Activated CD4-positive, CD25-positive, alpha-beta regulatory T cell (primary cell): ENCODE measurements at places on chromosomes 11 and 22.

DNA sequence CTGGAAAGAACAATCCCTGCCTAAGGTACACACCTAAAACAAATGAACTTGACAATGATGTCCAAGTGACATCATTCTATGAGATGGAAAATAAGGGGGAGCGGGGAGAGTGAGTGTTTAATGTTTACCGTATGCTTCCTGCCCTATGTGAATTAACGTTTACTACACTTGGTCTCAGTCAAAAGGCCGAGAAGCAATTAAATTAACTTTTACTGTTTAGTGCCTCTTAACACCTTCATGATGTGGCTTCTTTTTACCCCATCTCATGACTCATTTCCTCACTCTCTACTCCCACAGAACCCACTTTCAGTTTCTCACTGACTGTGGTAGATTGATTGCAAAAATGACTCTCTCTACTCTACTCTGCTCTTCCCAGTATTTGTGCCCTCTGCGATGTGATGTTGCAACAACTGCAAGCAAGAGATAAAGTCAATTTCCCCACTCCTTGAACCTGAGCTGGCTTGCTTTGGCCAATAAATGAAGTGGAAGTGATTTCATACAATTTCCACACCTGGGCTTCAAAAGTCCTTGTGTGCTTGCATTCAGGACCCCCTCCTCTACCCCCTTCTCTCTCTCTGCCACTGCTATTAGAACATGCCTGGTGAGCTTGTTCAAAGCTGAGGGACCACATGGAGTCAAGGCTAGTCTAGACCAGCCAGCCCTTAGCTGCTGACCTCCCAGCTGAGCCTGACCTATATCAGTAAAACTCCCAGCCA is 11.6 kb upstream of the ALKBH3 start:
- no peak for DNase-seq

DNA sequence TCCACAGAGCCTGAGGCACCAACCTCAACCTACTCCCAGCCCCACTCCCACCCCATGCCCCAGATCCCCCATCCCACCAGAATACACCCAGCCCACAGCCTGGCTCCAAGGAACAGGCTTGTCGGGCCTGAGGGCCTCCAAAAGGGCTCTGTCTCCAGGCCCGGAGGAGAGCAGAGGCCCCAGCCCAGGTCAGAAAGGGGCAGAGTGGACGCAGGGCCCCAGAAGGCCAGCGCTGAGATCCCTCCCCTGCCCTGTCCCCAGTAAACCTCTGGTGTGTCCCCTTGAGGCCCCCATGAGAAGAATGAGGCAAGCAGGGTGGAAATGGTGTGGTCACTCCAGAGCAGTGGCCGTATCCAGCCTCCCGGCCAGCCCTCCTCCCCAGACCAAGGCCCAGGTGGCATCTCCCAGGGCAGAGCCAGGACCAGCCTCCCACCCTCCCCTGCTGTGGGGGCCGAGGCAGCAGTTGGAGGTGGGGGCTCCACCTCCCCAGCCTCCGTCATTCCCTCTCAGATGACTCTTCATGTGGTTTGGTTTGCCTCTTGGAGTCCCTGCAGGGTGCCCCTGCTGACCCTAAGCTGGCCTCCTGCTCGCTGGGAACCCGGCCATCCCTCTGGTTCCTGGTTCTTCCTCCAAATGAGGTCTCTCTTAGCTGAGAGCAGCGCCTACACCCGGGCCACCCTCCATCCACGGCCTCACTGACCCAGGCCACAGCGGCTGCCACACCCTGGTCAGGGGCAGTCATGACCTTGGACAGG is 195.0 kb downstream of the IGLL1 start:
- no peak for DNase-seq

- DNase-seq: no peak
Observed at GRCh38 chr11:75812542-75813040, 2.4 kb upstream of the UVRAG start.

DNA sequence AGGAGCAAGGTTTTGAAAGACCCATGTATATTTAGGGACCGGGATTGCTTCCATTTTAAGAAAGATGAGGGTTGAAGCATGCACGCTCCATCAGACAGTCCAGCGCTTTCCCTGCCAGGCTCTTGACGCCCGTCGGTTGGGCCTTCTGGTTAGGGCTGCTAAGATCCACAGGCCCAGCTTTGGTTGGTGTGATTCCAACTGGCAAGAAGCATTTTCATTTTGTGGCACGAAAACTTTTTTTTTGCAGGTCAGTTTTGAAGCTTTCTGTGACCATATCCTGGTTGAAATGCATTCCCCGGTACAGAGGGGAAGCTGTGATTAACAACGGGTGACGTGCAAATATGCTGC is 34.3 kb upstream of the MPPED1 start:
- DNase-seq: no peak

DNA sequence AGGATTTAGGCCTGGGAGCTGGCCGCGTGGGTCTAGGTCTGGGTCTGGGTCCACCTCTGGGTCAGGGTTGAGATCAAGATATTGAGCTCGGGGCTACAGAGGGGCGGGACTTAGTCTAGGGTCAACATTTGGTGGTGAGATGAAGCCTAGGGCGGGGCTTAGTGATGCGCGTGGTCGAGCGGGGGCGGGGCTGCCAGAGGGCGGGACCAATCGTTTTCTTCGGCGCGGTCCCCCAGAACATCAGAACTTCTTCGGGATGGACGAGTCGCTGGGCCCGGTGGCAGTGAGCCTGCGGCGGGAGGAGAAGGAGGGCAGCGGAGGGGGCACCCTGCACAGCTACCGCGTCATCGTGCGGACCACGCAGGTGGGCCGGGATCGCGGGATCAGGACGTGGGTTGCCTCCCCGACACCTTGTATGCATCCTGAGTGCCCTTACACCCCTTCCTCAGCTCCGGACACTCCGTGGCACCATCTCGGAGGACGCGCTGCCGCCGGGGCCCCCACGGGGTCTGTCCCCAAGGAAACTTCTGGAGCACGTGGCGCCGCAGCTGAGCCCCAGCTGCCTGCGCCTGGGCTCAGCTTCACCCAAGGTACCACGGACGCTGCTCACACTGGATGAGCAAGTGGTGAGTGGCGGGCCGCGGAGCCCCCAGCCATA is 4.2 kb downstream of the SIPA1 start:
- no peak for DNase-seq

GRCh38 chr11:134072844-134073243 is 4.0 kb downstream of the JAM3 start:
- no peak for DNase-seq

DNA sequence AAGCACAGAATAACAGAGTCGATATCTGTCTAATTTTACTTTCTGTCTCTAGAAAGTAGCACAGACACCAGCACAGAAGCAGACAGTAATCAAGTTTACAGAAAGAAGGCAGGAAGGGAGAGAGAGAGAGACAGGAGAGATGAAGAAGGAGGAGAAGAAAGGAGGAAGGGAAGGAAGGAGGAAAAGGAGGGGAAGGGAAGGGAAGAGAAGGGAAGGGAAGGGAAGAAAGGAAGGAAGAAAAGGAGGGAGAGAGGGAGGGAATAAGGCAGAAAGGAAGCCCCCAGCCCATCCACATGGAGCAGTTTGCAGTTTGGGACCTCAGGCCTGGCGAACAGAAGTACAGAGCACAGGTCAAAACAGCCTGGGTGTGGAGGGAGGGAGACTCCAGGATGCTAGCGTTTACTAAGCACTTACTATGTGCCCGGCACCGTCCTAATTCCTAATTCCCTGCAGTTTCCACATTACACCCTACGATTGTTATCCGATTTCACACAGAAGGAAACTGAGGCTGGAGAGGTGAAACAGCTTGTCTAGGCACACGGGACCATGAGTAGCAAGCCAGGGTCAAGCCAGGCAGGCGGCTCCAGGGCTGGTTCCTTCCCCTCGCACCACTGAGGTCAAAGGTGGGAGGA is 46.0 kb upstream of the WNT7B start:
- DNase-seq: no peak

DNA sequence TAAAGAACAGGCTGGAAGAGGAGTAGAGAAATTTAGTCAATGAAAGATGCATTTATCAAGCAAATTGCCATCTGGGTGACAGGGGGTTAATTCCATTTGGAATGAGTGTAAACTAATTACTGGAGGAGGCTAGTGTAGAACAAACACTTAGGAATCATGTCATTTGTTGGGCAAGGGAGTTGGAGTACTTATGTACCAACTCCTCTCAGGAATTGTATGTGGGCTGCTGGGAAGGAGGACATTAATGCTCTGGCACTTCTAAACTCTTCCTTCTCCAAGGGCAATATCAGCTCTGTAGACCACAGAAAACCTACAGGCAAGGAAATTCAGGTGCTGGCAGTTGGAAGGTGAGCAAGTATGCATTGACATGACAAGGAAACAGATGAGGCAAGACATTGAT is 141.0 kb downstream of the MSANTD4 start:
- no peak for DNase-seq

DNA sequence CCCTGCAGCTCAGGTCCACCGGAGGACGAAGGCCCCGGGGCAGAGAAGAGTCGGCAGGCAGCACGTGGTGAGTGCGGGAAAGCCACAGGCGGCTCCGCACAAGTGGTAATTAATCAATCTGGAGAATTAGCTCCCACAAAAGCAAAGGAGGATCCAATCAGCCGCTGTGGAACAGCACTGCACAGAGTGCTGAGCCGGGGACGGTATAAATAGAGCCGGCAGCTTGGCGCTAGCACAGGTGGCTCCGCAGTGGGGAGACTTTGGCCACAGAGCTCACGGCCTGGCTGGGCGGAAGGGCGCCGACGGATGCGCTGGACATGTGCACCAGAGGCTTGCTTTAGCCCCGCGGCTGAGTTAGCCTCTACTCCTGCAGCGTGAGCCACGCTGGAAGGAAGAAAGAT is 48.9 kb downstream of the IGSF9B start:
- DNase-seq: no peak

- DNase-seq: no peak
Observed at GRCh38 chr22:36003972-36004674, 24.5 kb downstream of the RBFOX2 start.

GRCh38 chr11:135033540-135033939 is 621.5 kb upstream of the B3GAT1 start:
- no peak for DNase-seq

- no peak for DNase-seq
Observed at GRCh38 chr22:25334162-25334490, 114.7 kb downstream of the CRYBB2 start.

GRCh38 chr11:75429902-75430713 is 2.9 kb downstream of the KLHL35 start:
- DNase-seq: no peak

- DNase-seq: no peak
Observed at GRCh38 chr11:63274776-63275175, 31.4 kb upstream of the SLC22A25 start.

DNA sequence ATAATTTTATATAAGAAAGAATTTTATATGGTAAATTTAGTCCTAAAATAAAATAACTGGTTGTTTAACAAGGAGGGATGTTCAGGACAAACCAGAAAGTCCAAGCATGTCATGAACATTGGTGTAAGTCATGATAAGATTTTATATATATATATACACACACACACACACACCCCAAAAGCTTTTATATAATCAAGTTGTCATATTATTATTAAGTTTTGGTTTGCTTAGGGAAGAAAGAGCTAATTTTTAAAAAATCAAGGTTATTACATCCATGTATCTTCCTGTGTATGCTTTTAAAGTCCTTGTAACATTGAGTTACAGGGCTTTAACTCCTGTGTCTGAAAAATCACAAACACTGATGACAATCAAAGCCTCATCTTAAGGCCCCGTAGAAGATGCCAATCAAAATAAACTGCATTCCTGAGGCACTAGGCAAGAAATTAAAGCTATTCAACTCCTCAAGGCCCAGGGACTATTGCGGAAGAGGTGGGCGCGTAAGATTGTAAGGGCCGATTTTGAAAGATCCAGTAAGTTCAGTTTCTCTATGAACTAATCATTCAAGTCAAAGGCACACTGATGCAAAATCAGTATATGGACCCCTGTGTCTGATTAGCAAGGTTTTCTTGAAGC is 16.8 kb downstream of the APOL6 start:
- DNase-seq: no peak

DNA sequence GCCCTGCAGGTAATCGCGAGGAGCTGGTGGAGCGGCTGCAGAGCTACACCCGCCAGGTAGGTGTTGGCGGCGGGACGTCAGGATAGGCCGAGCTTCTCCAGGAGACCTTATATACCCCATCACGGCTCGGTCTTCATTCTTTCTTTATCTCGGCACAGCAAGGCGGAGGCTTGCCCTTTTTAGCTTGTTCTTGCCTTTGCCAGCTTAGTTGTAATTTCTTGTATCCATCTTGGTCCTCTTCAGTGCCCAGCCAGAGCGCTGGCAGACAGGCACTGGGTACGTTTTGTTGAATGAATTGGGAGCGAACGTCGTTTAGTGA is 459 bp downstream of the SF3B2 start:
- DNase-seq: no peak

DNA sequence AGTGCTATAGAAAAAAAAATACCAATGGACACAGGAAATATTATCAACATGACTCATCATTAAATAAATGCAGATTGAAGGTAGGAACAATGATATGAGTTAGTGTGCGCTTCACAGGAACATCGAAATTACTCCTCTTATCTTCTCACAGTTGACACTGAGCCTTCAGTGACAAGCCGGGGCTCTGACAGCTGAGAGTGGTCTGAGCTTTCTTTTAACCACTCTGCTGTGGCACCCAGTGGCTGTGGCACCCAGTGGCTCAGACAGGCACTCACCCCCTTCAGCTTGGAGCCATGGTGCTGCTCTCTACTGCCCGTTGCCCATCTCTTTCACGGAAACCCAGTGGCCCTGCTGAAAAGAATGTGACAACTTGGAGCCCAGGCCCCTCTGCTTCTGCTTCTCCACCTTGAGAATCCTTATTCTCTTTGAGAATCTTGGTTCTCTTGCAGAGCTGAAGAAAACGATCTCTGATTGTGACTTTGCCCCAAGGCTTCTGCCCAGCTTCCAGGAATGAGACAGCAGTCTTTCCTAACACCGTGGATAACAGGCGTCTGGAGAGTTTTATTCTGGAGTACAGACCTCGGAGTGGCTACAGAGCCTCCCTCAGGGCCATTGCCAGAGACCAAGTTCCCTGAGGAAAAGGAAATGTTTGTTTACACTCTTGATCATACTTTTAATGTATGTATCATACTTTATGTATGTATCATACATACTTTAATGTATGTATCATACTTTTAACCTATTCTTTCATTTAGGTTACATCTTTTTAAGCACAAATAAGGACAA is 37.1 kb upstream of the OR8B8 start:
- DNase-seq: no peak

GRCh38 chr11:105245781-105246315 is 106.3 kb upstream of the CARD18 start:
- DNase-seq: no peak

DNA sequence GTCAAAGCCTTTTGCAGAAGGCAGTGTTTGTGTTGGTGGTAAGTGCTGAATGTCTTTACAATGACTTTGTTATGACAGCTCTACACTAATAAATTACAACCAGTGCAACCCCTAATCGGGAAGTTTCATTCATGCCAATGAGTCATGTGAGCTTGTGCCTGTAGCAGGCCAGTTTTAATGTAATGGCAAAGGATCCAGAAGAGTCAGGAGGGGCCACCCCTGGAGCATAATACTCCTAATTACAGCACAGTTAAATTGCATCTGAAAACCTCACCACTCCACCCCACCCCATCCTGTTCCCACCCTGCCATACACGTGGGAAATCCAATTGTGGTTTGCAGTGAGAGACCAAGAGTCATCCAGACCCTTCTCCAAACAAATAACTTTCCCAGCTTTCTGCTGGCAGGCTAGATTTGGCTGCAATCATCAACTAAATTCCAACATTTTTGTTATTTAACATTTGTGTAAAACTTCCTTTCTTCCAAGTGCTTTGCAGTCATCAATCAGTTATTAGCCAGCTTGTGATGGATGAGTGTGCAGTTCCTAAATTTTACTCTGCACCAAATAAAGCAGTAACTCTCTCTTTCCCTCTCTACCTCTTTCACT is 277.3 kb upstream of the FAT3 start:
- DNase-seq: no peak

- DNase-seq: no peak
Observed at GRCh38 chr11:65855927-65856363, 2.0 kb downstream of the CFL1 start.
